ENCODE measurements at places on chromosomes 2 and 18. TPM values are rescaled to one million over a fixed set of nuclear protein-coding genes. Genes with fewer than 3 reads are reported as not detected.

The SAG gene
- total RNA-seq = under 0.01 TPM

The POTEF gene
- total RNA-seq = under 0.01 TPM

The NPHP1 gene
- total RNA-seq = 9.9 TPM

The PDE11A gene
- total RNA-seq = under 0.01 TPM

The REG3G gene
- not detected for total RNA-seq

The CCDC141 gene
- 0.15 TPM for total RNA-seq

The SESTD1 gene
- total RNA-seq = 21.8 TPM

The DGUOK gene
- total RNA-seq = 62.7 TPM

The MARCHF7 gene
- 172 TPM for total RNA-seq

The CCDC74B gene
- total RNA-seq = 2.7 TPM

The WDR12 gene
- total RNA-seq = 31.8 TPM

The KIDINS220 gene
- total RNA-seq = 44.8 TPM
